ENCODE measurements at places on chromosomes 11 and 22.
A peak's percentile ranks its signal among the peaks of the same experiment; 100 is the strongest.

DNA sequence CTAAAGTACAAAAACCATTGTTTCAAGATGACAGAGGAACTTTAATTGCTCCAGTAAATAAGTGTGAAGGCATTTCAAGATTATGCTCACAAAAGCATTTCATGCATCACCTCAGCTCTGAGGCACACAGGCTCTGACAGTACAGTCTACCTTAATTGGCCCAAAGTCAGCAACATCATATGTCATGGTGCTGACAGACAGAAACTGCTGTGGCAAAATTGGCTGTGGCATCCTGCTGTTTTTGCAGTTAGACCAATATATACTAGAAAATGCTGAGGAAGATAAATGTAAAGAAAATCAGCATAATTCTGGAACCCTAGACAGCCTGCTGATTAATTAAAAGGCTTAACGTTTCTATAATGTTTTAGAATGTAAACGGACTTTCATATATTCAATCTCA lies 34.9 kb upstream of the PPP2R1B start:
- no peak for DNase-seq

DNA sequence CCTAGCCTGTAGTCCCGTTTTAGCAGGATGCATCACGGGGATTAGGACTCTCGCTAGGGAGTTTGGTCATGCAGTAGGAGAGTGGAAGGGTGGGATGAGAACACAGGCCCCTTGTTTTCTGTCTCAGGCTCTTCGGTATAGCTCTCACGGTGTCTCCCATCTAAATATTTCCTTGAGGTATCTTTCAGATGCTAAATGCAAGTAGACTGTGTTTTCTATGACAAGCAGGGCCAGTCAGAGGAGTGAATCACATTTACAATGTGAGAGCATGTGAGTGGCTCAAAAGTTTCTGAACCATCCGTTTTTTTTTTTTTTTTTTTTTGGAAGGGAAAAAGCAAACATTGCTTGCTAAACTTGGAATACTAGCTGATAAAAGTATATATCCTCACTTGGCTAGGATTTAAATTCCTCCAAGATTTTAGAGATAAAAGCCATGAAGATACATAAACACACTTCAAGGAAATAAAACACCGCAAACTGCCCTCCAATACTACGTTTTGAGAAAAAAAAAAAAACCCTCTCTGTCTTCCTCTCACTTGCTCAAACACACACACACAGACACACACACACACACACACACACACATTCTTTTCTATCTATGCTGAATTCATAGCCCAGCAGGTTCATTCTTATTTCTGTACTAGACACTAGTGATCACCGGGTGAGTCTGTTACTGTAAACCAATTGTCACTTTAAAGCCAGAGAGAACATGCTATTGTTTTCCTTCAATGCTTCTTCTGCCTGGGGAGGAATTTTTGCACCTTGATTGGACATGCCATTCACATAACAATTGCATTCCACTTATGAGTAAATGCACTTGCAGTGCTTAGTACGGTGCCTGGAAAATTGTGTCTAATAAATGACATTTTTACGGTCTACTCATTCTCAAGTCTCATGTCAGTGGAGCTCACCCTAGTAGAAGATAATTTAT lies 224.6 kb upstream of the CCDC90B start:
- no peak for DNase-seq

- DNase-seq: peak; percentile 31
Measured at GRCh38 chr22:46367707-46368191, 32.2 kb downstream of the TRMU start.

GRCh38 chr11:490930-491260 lies 16.1 kb downstream of the RNH1 start:
- DNase-seq: no peak

- DNase-seq: peak; percentile 81
Measured at GRCh38 chr11:26297189-26297975, 34.5 kb upstream of the ANO3 start.

- no peak for DNase-seq
Measured at GRCh38 chr11:44893308-44893822, 57.3 kb downstream of the TP53I11 start.

DNA sequence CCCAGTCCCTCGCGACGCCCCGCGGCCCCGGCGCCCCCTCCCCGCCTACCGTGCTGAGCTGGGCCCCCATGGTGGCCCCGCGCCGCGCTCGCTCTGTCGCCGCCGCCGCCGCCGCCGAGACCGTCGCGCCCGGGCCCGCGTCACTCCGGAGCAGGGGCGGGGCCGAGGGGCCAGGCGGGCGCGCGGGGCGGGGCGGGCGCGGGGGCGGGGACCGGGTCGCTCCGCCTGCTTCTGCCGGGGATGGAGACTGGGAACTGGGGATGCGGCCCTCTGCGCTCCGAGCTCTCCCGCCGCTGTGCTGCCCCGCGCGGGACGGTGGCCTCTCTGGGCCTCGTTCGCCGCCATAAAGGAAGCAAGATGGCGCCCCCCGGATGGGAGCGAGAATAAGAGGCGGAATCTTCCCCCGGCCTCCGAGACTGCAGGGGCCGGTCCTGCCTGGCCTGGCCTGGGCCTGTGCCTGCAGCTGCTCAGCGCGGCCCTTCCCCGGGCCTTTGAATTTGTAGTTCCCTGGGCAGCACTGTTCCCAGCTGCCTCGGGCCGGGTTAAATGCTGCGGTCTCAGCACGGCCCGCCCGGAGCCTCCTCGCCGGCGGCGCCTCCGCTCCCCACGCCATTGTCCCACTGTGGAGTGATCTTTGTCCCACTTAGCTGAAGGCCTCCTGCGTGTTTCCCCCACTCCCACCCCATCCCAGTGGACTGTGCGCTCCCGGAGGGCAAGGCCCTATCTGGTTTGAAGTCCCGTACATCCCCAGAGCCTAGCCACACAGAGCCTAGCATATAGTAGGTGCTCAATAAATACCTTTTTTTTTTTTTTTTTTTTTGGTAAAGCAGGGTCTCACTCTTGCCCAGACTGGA lies at the start of gene CYB5R3:
Gene CYB5R3 (minus strand): TSS at position 147 of the 854 bp plus-strand sequence. CDS start 77 bp downstream, at position 70.
- peak; percentile 62 for DNase-seq

- DNase-seq: peak; percentile 29
Measured at GRCh38 chr22:36286096-36286957, 33.4 kb downstream of the APOL1 start.

DNA sequence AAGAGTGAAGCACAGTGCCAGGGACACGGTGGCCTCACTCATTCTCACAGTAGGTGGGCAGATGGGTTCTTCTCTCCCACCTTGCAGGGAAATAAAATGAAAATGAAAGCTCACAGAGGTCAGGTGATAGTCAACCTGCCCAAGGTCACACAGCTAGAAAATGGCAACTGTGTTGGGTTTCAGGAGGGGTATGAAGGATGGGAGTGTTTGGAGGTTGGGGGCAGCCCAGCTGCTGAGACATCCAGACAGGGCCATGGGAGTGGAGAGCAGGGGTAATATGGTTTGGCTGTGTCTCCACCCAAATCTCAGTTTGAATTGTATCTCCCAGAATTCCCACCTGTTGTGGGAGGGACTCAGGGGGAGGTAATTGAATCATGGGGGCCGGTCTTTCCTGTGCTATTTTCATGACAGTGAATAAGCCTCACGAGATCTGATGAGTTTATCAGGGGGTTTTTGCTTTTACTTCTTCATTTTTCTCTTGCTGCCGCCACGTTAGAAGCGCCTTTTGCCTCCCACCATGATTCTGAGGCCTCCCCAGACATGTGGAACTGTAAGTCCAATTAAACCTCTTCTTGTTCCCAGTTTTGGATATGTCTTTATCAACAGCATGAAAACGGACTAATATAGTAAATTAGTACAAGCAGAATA lies 247.0 kb downstream of the TENM4 start:
- DNase-seq: no peak

DNA sequence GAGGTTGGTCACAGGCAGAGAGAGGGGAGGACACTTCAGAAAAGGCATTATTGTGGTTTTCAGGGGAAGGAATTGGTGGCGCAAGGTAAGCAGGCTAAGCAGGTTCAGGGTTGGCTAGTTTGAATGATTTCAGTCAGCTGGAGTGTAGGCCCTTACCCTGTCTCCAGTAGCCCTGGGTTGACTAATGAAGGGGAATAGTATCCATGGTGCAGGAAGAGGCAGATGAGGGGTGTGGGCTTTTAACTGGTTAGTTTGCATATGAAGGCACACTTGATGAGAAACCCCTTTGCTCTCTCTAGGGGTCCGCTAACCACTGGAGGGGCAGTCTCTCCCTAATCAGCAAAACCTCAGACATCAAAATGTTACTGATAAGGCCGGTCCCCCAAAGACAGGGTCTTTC lies 249.7 kb downstream of the AASDHPPT start:
- DNase-seq: no peak

- no peak for DNase-seq
Measured at GRCh38 chr11:62024936-62025486, 57.6 kb upstream of the FTH1 start.

GRCh38 chr11:128696941-128697340 lies 3.1 kb downstream of the FLI1 start:
- DNase-seq: no peak

DNA sequence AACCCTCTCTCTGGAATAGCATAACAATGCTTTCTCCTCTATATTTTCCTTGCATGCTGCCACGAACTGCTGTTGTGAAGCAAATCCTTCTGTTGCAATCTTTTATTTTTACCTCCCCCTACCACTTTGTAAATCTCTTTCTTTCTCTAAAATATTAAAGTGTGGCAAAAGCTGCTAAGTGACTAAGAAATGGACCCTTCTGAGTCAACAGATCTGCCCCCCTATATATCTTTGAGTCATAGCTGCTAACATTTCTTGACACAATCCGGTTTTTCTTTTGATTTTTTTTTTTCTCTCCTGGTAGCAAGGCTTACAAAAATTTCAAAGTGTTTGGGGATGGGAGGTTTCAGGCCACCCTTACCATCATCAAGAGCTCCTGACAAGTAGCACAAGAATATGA lies 39.0 kb upstream of the KIRREL3 start:
- DNase-seq: no peak

DNA sequence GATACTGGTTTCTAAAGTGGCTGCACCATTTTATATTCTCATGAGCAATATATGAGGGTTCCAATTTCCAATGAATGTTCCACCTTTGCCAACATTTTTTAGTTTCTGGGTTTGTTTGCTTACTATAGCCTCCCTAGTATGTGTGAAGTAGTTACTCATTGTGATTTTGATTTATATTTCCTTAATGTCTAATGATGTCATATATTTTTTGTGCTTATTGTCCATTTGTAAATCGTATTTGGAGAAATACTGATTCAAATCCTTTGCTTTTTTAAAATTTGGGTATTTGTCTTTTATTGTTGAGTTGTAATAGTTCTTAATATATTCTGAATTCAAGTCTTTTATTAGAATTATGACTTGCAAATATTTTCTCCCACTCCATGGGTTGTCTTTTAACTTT lies 161.0 kb upstream of the C11orf58 start:
- no peak for DNase-seq

DNA sequence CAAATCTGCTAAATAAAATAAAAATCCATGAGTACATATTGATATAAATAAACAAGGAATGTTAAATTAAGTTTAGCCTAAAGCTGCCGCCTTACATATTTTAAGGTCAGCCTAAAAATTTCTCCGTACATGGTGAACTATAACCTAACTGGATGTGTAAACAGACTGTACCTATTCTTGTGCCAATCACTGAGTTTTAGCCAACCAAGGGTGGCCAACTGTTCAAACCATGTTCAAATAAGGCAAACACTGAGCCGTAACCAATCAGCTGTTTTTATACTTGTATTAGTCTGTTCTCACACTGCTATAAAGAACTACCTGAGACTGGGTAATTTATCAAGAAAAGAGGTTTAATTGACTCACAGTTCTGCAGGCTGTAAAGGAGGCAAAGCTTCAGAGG lies 8.6 kb upstream of the QSER1 start:
- no peak for DNase-seq

GRCh38 chr11:54930930-54931329 lies 224.3 kb downstream of the OR4A5 start:
- DNase-seq: no peak

DNA sequence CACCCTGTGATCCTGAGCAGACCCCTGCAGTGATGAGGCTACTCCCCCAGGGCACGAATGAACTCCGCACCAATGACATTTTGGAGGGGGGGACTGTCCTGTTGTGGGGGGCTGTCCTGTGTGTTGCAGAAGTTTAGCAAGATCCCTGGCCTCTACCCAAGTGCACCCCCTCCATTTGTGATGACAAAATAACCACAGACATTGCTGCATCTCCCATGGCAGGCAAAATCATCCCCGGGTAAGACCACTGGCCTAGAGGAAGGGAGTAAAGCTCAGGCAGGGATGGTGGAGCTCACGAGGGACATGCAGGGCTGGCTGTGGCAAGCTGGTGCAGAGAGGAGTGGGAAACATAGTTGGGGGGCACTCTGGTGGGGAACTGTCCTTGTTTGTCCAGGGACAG lies 40.6 kb downstream of the NECTIN1 start:
- DNase-seq: no peak

GRCh38 chr11:120637131-120637530 lies 125.6 kb downstream of the GRIK4 start:
- no peak for DNase-seq

DNA sequence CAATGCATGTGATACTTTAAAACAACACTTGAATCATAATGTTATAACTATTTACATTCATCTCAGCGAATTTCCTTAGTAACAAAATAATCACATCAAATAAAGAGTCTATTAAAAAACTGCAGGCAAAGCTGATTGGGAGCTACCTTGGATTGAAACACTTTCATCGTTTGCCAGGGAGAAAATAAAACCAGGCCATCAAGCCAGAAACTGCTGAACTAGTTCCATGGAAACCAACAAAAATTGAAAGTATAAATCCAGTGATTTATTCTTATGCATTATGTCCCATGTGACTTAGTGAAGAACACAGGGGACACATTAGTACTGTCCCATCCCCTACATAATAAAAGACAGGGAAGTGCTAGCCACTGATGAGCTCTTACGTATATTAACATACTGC lies 21.7 kb downstream of the SLC35F2 start:
- no peak for DNase-seq

DNA sequence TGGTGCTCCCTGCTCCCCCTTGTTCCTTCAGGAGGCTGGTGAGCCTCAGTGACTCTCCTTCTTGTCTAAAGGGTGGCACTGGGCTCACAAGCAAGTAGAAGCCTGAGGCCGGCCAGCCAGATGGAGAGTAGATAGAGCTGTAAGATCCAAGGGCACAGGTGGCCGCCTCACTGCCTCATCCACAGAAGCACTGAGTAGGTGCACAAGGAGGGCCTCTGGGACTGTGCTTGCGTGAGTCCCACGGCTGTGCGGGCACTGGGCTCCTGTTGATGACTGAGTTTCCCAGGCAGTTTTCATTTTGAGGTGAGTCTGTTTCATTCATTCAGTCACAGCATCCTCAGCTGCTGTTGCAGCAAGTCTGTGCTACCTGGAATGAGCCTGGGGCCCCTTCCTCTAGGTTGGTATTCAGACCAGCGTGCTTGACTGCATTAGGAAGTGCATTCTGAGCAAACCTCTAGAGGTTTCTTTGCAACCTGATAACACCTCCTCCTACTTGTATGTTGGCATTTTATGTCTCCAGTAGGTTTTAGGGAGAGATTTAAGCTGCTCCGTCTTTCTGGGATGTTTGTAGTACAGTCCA lies 184.0 kb downstream of the TBC1D22A start:
- no peak for DNase-seq

GRCh38 chr11:9972989-9973388 lies 309.1 kb downstream of the SWAP70 start:
- no peak for DNase-seq

GRCh38 chr11:119048644-119049043 lies 8.4 kb downstream of the HYOU1 start:
- no peak for DNase-seq

- DNase-seq: no peak
Measured at GRCh38 chr11:46755962-46756361, 36.9 kb downstream of the F2 start.

- DNase-seq: no peak
Measured at GRCh38 chr11:19349340-19350025, 108.7 kb upstream of the E2F8 start.

- no peak for DNase-seq
Measured at GRCh38 chr11:126612671-126613070, 257.2 kb downstream of the ST3GAL4 start.
